ENCODE measurements at places on chromosomes 6 and 20.

- H3K4me3 ChIP-seq = no peak overlapping the region
- no peaks in the 10 kb centered on the region for H3K36me3 ChIP-seq
- H3K4me1 ChIP-seq = peaks cover 8% of the 10 kb centered on the region
- peak overlapping the region; percentile 89 for H3K27ac ChIP-seq
- H3K27me3 ChIP-seq = no peaks in the 10 kb centered on the region
- no peak for DNase-seq
These were observed 51.7 kb upstream of the HINT3 start for GRCh38 chr6:125904871-125905270.

GRCh38 chr6:6623553-6623952 is 35.0 kb downstream of the LY86 start:
- H3K36me3 ChIP-seq = no peaks in the 10 kb centered on the region
- no peak overlapping the region for H3K27ac ChIP-seq
- DNase-seq = no peak

DNA sequence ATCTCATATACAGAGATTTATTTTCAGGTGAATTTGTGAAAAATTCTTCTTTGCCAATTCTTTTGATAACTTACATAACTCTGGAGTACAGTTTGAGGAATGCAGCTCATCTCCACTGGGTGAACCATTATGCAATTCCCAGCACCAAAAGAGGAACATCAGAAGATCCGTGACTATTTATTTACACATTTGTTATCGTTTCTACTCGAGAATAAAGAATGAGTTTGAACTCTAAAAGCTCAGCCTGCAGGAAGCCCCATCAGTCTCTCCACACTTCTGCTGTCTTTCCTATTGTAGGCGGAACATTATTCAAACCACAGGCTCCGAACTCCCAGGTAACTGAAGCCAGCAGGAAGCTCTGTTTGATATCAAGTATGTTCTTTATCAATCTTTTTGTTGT is 95.9 kb upstream of the IFNGR1 start:
- no peak overlapping the region for H3K4me3 ChIP-seq
- no peak overlapping the region for H3K27ac ChIP-seq
- H3K4me1 ChIP-seq = peaks cover 14% of the 10 kb centered on the region
- H3K36me3 ChIP-seq = no peaks in the 10 kb centered on the region

DNA sequence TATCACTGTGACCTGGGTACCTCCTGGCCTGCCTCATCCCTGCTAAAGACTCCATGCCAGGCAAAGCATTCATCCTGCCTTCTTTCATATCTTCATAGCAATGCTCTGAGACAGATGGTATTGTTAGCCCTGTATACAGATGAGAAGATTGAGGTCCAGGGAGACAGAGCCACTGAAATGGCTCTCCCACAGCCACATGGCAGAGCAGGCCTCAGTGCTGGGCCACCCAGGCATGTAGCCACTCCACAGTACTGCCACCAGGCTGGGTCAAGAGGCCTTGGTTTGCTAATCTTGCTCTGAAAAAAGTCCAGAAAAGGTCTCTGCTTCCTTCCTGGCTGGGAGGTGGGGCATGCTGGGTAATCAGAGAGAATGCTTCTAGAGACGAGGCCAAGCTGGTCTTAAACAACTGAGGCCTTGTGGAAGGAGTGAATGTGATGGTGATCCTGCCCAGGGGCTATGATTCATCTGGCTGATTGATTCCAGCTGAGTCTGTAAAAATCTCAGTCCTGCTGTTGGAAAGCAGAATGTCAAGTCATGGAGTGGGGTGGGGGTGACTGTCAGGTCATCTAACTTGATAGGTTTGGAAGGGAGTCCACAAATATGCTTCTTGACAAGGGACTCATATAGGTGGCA is 29.8 kb downstream of the HM13 start:
- H3K36me3 ChIP-seq = peaks cover 27% of the 10 kb centered on the region
- H3K27me3 ChIP-seq = no peaks in the 10 kb centered on the region
- H3K4me3 ChIP-seq = no peak overlapping the region
- no peak overlapping the region for H3K27ac ChIP-seq
- no peak for DNase-seq
